ENCODE measurements at places on chromosomes 7 and 10. TPM values are rescaled to one million over a fixed set of nuclear protein-coding genes. Genes with fewer than 3 reads are reported as not detected.

DNA sequence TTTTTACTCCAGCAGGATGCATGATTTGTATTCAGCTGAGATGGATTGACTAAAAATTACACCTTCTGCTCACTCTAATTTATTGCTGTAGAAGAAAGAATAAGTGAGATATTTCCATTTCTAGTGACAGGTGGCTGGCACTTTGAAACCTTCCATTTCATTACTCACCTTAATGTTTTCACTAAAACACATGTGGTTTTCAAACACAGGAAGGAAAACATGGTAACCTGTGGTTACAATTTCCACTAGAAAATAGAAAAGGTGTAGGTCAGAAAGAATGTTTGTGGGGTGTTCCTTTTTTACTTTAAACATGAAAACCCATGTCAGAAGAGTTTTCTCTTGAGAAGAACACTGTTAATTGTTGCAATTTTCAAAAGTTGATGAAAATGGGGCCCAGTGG, 12.0 kb upstream of the PRKCQ start:
- no peak for DNase-seq
- no peaks in the 10 kb centered on the region for H3K27me3 ChIP-seq
- H3K36me3 ChIP-seq: no peaks in the 10 kb centered on the region
- no peak overlapping the region for H3K4me3 ChIP-seq

SSC4D gene
- 1.8 TPM for total RNA-seq

- H3K36me3 ChIP-seq: peaks cover 8% of the 10 kb centered on the region
- no peaks in the 10 kb centered on the region for H3K4me1 ChIP-seq
- H3K4me3 ChIP-seq: no peak overlapping the region
- H3K27ac ChIP-seq: no peak overlapping the region
Observed at GRCh38 chr10:110244550-110244949, 37.1 kb downstream of the MXI1 start.

HOXA7 gene
- total RNA-seq: 1.3 TPM

KIF11 gene
- total RNA-seq: 7.3 TPM

DNA sequence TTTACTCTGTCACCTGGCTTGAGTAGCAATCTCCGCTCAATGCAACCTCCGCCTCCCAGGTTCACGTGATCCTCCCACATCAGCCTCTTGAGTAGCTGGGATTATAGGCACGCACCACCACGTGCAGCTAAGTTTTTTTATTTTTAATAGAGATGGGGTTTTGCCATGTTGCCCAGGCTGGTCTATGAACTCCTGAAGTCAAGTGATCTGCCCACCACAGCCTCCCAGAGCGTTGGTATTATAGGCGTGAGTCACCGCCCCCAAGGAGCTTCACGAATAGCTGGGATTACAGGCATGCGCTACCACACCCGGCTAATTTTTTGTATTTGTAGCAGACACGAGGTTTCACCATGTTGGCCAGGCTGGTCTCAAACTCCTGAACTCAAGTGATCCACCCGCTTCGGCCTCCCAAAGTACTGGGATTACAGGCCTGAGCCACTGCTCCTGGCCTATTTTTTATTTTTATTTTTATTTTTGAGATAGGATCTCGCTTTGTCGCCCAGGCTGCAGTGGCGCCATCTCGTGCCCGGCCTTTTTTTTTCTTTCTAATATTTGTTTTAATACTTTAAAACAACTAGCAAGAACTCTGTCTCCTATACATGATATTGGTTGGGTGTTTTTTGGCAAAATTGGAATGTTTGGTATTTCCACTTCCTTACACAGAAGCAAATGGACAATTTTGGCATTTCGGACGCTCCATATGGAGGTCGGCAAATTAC, 1.1 kb downstream of the EFCAB10 start:
- no peaks in the 10 kb centered on the region for H3K27me3 ChIP-seq
- H3K4me1 ChIP-seq: no peaks in the 10 kb centered on the region
- DNase-seq: no peak
- H3K4me3 ChIP-seq: no peak overlapping the region
- no peak overlapping the region for H3K27ac ChIP-seq
- no peaks in the 10 kb centered on the region for H3K36me3 ChIP-seq

GRCh38 chr10:117945651-117946050, 101.1 kb downstream of the RAB11FIP2 start:
- no peaks in the 10 kb centered on the region for H3K36me3 ChIP-seq
- DNase-seq: no peak
- H3K27ac ChIP-seq: no peak overlapping the region
- no peaks in the 10 kb centered on the region for H3K27me3 ChIP-seq
- H3K4me1 ChIP-seq: no peaks in the 10 kb centered on the region
- H3K4me3 ChIP-seq: no peak overlapping the region

DNA sequence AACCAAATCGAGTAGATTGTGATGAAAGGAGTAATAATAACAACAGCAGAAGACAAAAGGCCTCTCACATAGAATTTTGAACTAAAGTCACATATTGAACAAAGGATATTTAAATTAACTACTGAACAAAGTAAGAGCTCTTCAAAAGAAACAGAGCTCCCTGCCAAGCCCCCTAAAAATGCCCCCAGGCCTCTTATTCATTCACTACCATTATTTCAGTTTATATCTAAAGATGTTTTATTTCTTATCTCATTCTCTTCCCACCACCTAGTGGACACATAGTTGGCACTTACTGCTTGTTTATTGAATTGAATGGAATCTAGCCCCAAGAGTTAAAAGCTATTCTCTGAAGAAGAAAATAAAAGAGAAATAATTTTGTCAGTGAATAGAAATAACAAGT, 37.4 kb downstream of the VCL start:
- no peaks in the 10 kb centered on the region for H3K27me3 ChIP-seq
- no peak overlapping the region for H3K4me3 ChIP-seq
- DNase-seq: peak; percentile 54
- no peaks in the 10 kb centered on the region for H3K36me3 ChIP-seq
- peak overlapping the region; percentile 16 for H3K27ac ChIP-seq

Measured in left lung (tissue), 14 donors.